ENCODE measurements at places on chromosomes 3 and 15.
A peak's percentile ranks its signal among the peaks of the same experiment; 100 is the strongest.

- no peaks in the 10 kb centered on the region for H3K27me3 ChIP-seq
- H3K4me1 ChIP-seq: no peaks in the 10 kb centered on the region
- DNase-seq: no peak
- H3K27ac ChIP-seq: no peak overlapping the region
- no peak overlapping the region for H3K4me3 ChIP-seq
- H3K36me3 ChIP-seq: no peaks in the 10 kb centered on the region
Observed at GRCh38 chr15:82297546-82297945, 34.9 kb downstream of the SAXO2 start.

GRCh38 chr15:74443100-74443909 is 9.5 kb upstream of the SEMA7A start:
- peaks cover 12% of the 10 kb centered on the region for H3K36me3 ChIP-seq
- peaks cover 10% of the 10 kb centered on the region for H3K4me1 ChIP-seq
- no peak overlapping the region for H3K4me3 ChIP-seq
- no peak overlapping the region for H3K27ac ChIP-seq
- H3K27me3 ChIP-seq: no peaks in the 10 kb centered on the region
- DNase-seq: peak; percentile 82

GRCh38 chr3:38147421-38147820 is 9.0 kb downstream of the MYD88 start:
- DNase-seq: no peak
- H3K36me3 ChIP-seq: no peaks in the 10 kb centered on the region
- peaks cover 7% of the 10 kb centered on the region for H3K4me1 ChIP-seq
- no peaks in the 10 kb centered on the region for H3K27me3 ChIP-seq
- H3K27ac ChIP-seq: no peak overlapping the region
- no peak overlapping the region for H3K4me3 ChIP-seq

- H3K27ac ChIP-seq: no peak overlapping the region
- H3K4me1 ChIP-seq: no peaks in the 10 kb centered on the region
- DNase-seq: peak; percentile 73
- no peak overlapping the region for H3K4me3 ChIP-seq
- H3K36me3 ChIP-seq: no peaks in the 10 kb centered on the region
- no peaks in the 10 kb centered on the region for H3K27me3 ChIP-seq
Observed at GRCh38 chr3:62962714-62963113, 87.5 kb upstream of the CADPS start.

DNA sequence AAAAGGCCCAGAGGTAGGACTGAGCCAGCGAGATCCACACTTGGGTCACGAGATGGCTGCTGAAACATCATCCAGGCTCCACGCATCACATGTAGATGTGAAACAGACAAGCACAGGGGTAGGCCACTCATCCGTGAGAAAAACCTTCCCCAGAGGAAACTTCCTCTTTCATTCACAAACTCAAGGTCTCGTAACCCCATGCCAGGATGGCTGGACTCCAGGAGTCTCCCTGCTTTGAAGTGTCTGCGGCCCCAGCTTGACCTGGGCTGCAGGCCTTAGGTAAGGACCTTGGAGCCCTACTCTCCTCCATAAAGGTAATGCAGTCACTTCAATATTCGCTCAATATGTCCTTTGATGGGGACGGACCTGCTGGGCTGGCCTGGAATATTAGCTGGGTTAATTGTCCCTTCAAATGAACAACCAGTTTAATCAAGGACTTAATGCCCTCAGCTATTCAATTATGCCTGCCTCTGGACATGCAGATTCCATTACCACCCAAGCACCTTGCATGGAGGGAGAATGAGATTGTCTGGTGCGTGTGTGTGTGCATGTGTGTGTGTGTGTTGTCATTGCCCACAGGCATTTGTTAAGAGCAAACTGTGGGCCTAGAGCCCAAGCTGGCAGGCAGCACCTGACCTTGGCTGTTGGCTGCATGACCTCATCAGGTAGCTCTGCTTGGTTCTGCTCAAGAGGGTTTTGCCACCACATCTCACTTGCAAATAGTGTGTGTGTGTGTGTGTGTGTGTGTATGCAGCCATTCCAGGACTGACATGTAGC is 186.9 kb upstream of the TLE3 start:
- peaks cover 6% of the 10 kb centered on the region for H3K27me3 ChIP-seq
- H3K4me1 ChIP-seq: peaks cover 14% of the 10 kb centered on the region
- H3K36me3 ChIP-seq: no peaks in the 10 kb centered on the region
- no peak overlapping the region for H3K27ac ChIP-seq
- H3K4me3 ChIP-seq: no peak overlapping the region

GRCh38 chr3:106830334-106830733 is 546.9 kb upstream of the CCDC54 start:
- no peak for DNase-seq
- H3K36me3 ChIP-seq: no peaks in the 10 kb centered on the region
- no peak overlapping the region for H3K4me3 ChIP-seq
- peaks cover 34% of the 10 kb centered on the region for H3K4me1 ChIP-seq
- no peak overlapping the region for H3K27ac ChIP-seq

DNA sequence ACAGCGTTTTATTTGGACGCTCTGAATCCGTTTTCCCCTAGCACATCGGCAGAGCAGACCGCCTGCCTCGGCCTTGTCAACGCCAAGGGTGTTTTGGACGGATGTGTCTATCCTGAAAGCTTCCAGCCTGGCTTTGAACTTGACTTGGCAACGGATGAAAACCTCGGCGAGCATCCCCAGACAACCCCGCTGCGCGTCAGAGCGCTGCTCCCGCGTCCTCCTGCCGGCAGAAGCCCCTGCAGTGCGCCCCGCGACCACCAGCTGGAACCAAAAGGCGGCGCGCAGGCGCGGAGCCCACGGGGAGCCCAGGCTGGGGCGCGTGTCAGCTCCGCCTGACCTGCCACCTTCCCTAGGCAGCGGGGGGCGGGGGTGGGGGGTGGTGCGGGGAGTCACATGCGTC is 26.2 kb upstream of the ARL8B start:
- DNase-seq: peak; percentile 13
- peak overlapping the region; percentile 36 for H3K4me3 ChIP-seq
- peaks cover 5% of the 10 kb centered on the region for H3K27me3 ChIP-seq
- no peaks in the 10 kb centered on the region for H3K36me3 ChIP-seq

- peaks cover 7% of the 10 kb centered on the region for H3K4me1 ChIP-seq
- H3K36me3 ChIP-seq: no peaks in the 10 kb centered on the region
- no peak overlapping the region for H3K4me3 ChIP-seq
- DNase-seq: no peak
- peaks cover 15% of the 10 kb centered on the region for H3K27me3 ChIP-seq
Observed at GRCh38 chr3:46480491-46481195, 15.9 kb upstream of the LTF start.

GRCh38 chr3:32217339-32217738 is 21.1 kb upstream of the CMTM8 start:
- H3K4me3 ChIP-seq: no peak overlapping the region
- no peaks in the 10 kb centered on the region for H3K36me3 ChIP-seq
- H3K27me3 ChIP-seq: no peaks in the 10 kb centered on the region
- H3K4me1 ChIP-seq: no peaks in the 10 kb centered on the region
- no peak for DNase-seq

GRCh38 chr15:57566834-57567233 is 24.9 kb upstream of the MYZAP start:
- H3K4me1 ChIP-seq: no peaks in the 10 kb centered on the region
- no peaks in the 10 kb centered on the region for H3K27me3 ChIP-seq
- no peaks in the 10 kb centered on the region for H3K36me3 ChIP-seq
- DNase-seq: no peak
- H3K27ac ChIP-seq: no peak overlapping the region

DNA sequence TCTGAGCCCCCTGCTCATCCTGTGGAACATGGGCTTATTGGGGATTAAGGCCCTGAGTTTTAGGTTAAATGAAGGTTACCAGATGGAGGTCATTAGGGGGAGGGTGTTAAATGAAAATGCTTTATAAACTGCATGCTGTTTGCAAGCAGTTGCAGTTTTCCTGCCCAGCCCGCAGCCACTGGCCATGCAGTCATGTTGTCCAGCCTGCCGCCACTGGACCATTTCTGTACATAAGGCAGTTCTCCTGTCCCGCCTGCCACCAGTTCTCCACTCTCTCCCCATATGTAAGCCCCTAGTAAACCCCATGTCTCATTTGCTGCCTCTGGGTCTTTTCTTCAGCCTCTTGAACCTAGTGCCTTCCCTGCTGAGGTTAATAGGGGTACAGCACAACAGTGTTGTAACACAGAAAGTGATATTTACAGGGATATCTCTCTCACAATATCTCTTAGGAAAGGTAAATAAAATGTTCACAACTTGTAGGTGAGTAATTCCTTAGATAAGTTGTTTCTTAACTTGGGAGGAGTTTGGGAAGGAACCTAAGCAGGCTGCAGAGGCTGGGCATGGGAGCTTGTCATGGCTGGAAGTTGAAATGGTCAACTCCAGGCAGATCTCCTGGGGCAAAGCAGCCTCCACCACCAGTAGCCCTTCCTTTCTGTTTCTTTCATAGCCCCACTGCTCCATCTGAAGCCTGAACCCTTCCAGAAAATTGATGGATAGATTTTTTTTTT is 148.2 kb downstream of the CMSS1 start:
- H3K27me3 ChIP-seq: no peaks in the 10 kb centered on the region
- no peaks in the 10 kb centered on the region for H3K36me3 ChIP-seq
- H3K27ac ChIP-seq: no peak overlapping the region
- H3K4me3 ChIP-seq: no peak overlapping the region

DNA sequence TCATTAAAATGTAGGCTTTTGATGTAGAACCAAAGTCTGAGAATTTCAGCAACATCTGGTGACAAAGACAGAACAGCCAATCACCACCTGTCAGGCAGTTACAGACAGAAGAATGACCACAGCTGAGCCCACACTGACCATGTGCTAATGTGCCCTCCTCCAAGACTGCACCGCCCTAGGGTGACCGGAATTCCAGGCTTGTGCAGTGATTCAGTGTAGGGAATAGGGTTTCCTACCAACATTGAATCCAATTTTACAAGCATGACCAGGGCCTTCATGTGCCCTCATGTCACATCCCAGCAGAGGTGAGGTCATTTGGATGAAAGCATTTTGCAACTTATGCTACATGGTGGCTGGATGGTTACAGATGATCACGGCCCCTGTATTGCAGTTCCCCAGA is 412.5 kb downstream of the SOX2 start:
- H3K27me3 ChIP-seq: peaks cover 16% of the 10 kb centered on the region
- H3K4me1 ChIP-seq: no peaks in the 10 kb centered on the region
- H3K4me3 ChIP-seq: no peak overlapping the region
- H3K27ac ChIP-seq: no peak overlapping the region
- no peak for DNase-seq
